ENCODE measurements at places on chromosomes 3 and 15.

- no peak for DNase-seq
Measured at GRCh38 chr3:107124885-107125284, 252.4 kb upstream of the CCDC54 start.

GRCh38 chr3:191380001-191380400, 49.7 kb upstream of the UTS2B start:
- no peak for DNase-seq

GRCh38 chr3:156860873-156861272, 34.7 kb downstream of the LEKR1 start:
- no peak for DNase-seq

DNA sequence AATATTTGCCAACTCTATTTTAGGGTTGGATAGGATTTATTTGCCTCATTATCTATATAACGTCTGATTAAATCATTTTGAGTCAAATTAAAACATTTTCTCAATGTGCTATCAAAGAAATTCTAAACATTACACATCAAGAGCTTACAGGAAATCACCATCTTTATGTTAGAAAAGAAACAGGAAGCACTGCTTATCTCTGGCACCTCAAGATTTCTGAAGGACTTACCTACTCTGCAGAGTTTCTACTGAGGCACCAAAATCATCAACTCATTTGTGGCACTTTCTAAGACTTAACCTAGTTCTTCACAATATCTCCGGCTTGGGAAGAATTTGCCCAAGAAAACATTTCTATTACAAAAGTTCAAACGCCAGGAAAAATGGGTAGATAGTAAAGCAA, 181.3 kb upstream of the EOMES start:
- no peak for DNase-seq

DNA sequence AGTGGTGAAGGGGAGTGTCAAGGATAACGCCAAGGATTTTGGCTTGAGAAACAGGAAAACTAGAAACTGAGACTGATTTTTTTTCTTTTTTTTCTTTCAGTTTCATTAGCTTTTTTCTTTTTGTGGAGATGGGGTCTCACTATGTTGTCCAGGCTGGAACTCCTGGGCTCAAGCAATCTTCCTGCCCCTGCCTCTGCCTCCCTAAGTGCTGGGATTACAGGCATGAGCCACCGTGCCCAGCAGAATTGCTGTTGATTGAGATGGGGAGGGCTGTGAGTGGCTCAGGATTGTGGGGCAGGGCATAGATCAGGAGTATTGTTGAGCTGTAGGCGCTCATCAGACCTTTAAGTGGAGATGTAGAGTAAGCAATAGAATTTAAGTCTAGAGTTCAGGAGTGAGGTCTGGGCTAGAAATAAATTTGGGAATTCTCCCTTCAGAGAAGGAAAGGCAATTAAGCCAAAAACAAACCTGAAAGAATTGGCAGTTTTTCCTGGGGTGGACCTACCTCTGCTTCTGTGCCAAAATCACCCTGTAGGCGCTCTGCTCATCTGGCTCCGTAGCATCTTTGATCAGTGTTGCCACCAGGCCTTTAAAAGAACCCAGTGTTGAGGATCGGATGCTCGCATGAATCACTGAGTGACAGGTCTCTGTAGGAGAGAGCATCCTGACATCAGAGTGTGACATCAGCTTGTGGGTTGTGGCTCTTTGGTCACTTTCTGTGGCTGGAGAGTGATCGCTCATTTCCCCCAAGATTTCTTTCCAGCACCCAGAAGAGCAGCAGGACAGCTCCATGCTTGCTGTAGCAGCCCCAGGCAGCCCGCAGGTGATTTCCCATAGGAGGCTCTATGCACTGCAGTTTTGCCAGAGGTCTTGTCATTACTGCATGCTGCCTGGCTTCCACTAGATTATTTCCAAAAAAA, 15.8 kb downstream of the ABHD17C start:
- DNase-seq: no peak

- no peak for DNase-seq
Measured at GRCh38 chr3:14801031-14801430, 17.7 kb upstream of the FGD5 start.

DNA sequence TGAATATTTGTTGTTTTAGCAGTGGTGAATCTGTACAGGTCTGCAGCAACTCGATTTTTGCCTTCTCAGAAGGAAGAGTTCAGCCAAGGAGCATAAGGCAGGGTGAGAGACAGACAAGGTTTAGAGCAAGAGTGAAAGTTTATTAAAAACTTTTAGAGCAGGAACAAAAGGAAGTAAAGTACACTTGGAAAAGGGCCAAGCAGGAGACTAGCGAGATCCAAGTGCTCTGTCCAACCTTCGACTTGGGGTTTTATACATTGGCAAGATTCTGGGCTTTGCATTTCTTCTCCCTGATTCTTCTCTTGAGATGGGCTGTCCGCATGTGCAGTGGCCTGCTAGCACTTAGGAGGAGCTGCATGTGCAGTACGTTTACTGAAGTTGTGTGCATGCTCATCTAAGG, 46.7 kb upstream of the AADACL2 start:
- no peak for DNase-seq

GRCh38 chr3:26750263-26750662, 127.7 kb downstream of the LRRC3B start:
- DNase-seq: no peak

DNA sequence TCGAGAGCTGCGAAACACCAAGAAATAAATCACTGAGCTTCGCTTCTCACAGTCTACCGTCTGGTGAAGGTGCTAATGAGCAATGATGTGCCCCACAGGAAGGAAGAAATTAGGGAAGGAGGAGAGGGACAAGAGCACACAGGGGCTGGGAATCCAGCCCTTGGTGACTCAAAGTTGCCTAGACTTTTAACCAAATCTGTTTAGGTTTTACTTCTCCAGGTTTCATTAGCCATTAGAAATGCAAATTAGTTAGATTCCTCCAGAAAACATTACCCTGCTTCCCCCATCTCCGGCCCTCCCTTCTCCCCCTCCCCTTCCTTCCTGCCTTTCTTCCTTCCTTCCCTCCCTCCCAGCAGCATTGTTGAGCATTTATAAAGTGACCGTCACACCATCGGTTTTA, 59.3 kb upstream of the UBE2E1 start:
- DNase-seq: no peak

GRCh38 chr15:42059661-42060476, 34.5 kb downstream of the PLA2G4D start:
- no peak for DNase-seq

DNA sequence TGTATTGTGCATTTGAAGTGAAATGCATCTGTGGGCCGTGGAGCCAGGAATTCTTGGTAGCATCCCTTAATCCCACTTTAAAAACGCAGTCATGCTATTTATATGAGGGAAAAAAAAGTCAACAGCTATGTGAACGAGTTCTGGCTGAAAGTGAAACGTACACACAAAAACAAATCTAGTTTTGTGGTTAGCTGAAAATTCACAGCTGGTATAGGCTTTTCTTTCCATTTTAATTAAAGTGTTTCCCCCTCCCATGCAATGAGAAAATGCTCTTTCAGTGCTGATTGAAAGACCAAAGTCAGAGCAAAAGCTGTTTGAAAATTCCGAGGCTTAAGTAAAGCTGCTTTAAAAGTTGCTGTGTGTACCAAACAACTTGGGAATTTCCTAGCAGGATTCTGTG, 297.4 kb downstream of the PLCL2 start:
- no peak for DNase-seq

DNA sequence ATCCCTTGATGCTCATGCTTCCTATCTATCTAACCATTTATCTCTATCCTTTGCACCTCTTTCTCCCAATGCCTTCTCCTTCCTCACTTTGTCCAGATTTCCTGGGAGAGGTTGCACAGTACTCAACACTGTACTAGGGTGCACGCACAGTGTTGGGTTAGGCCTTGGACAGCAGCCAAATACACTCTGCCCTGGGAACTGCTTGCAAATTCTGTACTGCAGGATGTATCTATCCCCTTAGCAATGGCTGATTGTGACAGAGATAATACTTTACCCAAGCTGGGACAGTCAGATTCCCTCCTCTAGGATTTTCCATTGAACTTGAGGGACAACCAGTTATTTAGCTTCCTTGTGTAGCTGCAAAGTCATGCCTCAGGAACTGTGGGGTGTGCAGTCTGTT, 113.3 kb downstream of the IL20RB start:
- no peak for DNase-seq

- no peak for DNase-seq
Measured at GRCh38 chr15:56495533-56495932, 30.6 kb upstream of the MNS1 start.

- no peak for DNase-seq
Measured at GRCh38 chr3:50486219-50486888, 17.1 kb downstream of the CACNA2D2 start.

GRCh38 chr3:153911116-153911515, 210.1 kb upstream of the ARHGEF26 start:
- DNase-seq: no peak

DNA sequence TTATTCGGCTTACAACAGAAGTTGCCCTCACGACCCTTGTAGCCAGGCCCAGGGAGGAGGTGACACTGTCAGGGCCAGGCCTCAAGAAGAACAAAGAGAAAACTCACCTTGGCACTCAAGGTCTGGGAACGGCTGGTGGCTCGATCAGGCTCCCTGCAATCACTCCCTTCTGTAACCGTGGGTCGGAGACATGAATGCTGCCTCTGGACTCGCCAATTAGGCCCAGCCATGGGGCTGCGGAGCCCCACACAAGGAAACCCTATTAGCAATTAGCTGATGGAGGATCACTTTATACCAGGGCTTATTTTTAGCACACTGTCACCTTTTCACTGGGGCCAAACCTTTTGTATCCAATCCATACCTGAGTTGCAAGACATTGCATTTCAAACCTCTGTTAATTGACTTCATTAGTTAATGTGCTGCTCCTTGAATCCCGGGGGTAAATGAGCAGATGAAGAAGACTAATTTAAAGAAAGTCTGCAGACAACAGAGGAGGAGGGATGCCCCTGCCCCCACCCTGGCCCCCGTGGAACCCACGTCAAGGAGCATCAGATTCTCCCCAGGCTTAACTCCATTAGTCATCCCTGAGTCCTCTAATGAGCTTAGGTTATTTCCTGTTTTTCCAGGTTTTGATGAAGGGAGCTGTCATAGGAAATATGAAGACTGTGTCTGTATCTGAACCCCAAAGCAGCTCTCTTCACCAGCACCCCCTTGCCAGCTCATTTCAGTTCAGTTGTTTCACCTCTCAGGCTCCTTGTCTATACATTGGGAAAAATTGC, 255.3 kb downstream of the RORA start:
- no peak for DNase-seq

DNA sequence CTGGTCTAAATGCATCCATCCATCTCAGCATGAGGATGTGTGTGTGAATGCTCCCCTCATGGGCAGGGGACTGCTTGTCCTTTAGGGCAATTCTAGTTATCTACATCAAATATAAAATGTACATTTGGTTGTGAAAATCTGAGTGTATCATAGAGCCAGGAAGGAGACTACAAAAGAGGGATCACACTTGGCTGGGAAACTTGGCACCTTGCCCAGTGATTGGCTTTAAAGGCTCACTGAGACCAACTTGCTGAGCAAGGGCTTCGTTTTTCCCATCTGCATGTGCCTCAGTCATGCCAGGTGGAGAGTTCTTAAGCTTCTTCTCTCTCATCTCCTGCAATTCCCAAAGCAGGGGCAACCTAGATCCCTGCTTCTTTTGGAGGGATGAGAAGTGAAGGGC, 5.2 kb downstream of the CAPN3 start:
- DNase-seq: peak; percentile 57

DNA sequence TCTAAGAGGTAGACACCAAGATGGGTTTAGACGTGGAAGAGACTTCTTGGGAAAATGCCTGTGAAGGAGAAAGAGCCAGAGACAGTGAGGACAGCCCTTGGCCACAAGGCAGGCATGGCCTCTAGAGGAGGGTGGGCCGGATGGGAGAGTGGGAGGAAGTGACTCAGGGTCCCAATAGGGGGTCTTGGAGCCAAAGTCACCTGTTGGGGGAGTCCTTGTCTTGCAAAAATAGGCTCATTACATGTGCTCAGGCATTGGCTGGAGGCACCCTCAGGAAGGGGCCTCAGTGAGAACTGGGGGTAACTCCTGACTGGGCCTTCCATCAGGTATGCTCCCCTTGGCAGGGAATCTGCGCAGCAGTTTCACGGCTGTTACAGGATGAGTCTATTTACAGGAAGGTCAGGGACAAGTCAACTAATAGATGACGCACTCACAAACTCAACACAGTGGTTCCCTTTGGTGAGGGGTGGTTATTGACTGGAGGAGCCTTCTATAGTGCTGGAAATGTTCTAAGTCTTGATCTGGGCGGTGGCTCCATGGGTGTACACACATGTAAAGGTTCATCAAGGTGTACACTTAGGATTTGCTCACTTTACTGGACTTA, 259.6 kb downstream of the XXYLT1 start:
- DNase-seq: no peak

- no peak for DNase-seq
Measured at GRCh38 chr3:191176038-191176785, 22.8 kb upstream of the OSTN start.

- DNase-seq: no peak
Measured at GRCh38 chr3:98353554-98353953, at the start of gene OR5K4. Gene OR5K4 (plus strand): TSS chr3:98353854. CDS start chr3:98353854, 0 bp downstream.

DNA sequence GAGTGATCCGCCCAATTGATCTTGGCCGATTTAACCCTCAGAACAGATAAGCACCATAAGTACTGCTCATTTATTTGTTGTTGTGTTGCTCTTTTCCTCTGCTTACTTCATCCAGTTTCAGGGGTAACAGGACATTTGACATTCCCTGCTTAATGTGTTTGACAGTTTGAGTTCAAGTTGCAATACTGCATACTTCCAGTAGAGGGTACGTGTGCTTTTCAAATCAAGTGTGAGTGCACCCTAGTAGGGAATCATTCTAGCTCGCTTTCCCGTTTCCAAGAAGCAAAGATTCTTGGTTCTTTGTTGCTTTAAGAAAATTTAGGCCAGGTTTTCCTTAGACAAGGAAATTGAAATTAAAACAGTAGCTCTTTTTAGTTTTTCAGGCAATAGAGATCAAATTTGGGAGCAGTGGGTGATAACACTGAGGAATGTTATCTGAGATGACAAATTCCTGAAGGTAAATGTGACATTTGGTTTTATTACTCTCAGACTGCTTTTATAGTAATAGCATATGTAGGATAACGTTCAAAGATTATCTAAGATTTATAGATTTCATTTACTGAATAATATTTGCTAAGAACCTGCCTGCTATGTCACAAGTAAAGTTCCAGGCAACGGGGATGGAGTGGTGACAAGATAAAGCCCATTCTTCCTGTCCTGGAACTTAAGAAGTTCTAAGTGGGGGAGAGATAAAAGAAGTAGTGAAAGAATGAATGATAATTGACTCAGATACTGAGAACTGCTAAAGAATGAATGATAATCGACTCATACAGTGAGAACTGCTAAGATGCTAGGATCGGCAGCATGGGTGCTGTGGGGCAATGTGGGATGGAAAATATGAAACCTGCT, 73.3 kb downstream of the SYNPR start:
- no peak for DNase-seq

- DNase-seq: no peak
Measured at GRCh38 chr3:7847021-7847420, 654.6 kb upstream of the LMCD1 start.

- DNase-seq: no peak
Measured at GRCh38 chr3:48504051-48504946, at the start of gene SHISA5. Gene SHISA5 (minus strand): TSS chr3:48504174. CDS start chr3:48504094, 80 bp downstream.

DNA sequence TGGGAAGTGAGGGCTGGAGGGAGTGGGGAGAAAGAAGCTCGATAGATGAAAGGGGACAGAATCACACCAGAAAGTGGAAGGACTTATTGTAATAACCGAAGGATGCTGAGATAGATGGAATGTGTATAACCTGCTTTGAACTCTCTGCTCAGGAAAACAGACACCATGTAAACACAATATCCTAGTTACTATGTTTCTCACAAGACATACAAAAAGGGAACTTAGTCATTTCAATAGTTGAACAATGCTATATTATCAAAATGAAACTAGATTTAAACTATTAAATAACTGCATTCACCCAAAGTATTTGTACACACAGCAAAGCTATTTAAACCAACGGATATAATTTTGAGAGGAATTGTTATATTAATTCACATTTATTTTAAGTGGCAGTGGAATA, 108.3 kb upstream of the GADL1 start:
- no peak for DNase-seq

All from NCI-H510A (cell line).